GM19239 (cell line): ENCODE measurements at places on chromosomes 2 and 18.
A peak's percentile ranks its signal among the peaks of the same experiment; 100 is the strongest.

GRCh38 chr2:188725746-188726360 lies 248.3 kb upstream of the COL3A1 start:
- DNase-seq, result no peak

DNA sequence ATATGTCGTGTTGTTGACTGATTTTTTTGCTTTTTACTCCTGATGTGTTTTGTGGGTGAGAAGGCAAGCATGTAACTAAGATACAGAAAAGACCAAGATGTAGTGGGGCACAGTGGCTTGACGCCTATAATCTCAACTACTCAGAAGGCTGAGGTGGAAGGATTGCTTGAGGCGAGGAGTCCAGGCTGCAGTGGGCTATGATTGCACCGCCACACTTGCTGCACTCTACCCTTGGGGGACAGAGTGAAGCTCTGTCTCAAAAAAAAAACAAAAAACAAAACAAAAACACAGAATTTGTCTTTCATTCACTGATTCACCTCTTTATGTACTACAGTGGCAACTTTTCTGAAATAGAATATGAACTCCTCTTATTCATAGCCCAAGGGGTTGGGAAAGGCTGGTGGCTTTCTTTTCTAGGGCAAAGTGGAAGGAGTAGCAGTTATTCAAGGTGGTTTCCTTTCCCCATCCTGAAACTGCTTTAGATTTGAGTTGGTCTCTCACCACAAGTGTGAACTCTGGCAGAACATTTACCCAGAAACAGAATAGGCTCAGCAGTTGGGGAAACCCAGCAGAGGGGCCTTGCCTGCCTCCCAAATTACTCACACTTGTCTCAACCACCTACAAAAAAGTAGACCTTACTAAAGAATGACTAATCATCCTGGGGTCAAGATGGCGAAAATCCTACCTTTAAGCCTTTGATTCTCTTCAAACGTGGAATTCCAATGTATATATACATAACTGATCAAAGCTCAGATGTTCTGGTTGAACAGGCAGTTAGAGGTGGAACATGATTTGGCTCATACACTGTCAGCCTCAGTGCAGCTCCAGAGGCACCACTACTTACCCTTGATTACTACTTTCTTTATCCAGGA lies 6.5 kb downstream of the TANK start:
- DNase-seq, result no peak

- no peak for DNase-seq
Observed at GRCh38 chr2:45755585-45756335, 104.3 kb downstream of the PRKCE start.

DNA sequence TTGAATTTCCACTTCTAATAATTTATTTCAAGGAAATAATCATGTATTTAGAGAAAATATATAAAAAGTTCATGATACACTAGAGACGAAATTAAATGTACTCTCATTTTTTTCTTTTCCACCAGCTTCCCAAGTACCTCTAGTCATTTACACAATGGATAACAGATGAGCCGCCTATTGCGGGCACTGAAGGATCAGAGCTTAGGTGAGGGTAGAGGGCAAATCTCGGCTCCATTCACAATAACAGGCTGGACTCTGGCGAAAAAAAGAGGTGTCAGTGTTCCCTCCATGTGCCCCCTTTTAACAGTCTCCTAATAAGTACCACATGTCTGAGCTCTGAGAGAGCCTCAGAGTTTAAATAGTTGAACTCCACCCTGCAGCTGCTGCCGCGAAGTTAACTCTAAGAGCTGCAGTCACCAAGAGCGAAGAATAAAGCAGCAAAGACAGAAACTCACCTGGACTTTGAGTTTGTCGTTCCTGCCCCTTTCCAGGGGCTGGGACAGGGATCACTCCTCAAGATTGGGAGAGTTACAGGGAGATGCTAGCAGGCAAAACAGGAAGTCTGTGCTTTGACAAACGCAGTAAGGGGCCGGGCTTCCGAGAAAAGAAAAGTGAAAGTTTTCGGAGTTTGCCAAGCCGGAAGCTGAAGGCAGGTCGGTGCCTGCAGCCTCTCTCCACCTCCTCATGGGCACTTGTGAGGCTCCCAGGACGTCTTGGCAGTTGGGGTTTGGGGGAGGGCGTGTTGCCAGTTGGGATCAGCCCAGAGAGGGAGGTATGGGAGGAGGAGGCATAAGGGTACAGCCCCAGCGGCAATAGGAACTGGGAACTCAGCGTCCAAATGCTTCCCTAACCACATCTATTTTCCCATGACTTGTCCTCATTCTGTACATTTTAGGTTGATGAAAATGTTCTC lies at the start of gene SP110:
Gene SP110 (minus strand): TSS at position 566 of the 913 bp plus-strand sequence. CDS start 3,057 bp downstream, outside the sequence.
- DNase-seq, result peak; percentile 49

DNA sequence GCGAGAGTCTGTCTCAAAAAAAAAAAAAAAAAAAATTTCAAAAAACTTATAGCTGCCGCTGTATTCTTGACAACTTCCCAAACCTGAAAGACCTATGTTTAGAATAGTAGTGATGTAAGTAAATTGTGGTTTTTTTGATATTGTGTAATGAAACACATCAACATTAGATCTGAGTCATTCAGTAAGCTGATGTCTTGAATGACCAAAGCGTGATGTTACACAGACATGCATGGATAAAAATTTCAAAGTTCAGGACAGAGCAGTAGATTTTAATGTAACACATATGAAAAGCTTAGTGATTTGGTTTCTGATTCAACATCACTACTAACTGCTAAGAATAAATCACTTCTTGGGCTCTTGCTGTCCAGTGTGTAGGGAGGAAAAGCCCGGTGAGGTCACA lies 69.3 kb upstream of the MEX3C start:
- no peak for DNase-seq

DNA sequence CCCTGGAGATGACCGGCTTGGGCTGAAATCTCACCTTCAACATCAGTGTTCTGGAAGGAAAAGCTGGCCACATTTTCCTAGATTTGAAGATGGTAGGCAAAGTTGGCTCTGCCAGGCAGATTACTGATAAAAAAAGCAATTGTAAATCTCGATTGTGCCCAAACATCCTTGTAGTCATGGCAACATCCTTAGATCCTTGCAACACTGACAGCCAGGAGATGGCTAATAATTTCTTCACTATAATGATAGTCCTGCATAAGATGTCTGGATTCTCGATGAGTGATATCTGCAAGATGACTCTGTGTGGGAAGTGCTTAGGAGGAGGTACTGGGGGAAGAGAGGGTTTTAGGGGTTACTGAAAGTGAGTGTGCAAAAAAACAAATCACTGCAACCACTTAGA lies 149.1 kb downstream of the FSHR start:
- no peak for DNase-seq

- no peak for DNase-seq
Observed at GRCh38 chr2:196233021-196233804, 61.8 kb upstream of the STK17B start.

- no peak for DNase-seq
Observed at GRCh38 chr2:163652751-163653150, 83.1 kb downstream of the FIGN start.

DNA sequence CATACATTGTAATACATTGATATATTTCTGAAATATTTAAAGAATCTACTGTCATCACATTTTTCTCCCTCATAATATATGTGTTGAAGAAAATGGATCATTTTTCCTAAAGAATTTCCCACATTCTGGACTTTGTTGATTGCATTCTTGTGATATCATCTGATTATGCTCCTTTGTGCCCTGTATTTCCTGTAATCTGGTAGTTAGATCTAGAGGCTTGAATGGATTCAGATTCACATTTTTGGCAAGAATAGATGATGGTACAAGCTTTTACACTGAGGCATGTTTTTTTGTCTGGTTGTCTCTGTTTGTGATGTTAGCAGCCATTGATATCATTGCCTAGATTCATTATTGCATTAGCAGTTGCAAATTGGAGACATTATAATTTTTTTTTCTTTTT lies 13.4 kb downstream of the UBXN2A start:
- no peak for DNase-seq

DNA sequence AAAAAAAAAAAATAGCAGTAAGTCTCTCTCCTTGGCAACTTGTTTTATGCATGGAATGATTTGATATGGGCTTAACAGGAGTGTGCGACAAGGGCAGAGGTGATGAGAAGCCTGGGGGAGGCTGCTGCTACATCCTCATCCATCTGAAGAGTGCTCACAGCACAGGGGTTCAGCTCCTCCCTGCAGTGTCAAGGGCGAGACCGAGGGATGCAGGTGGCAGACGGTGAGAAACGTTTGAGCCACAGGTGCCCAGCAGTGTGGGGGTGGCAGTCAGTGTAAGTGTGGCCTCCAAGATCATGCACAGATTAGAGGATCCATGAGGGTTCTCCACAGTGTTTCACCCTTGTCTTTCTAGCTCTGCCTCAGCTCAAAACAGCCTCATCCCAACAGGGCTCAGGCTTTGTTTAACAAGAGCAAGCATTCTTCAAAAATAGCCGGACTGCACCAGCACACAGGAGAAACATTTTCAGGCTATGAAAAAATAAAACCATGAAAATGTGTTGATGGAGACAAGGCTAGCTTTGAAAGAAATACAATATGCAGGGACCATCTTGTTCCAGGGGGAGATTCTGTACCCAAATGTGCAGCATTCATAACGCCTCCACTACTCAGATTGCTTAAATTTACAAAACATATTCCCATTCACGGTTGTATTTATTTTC lies 324.5 kb upstream of the MYT1L start:
- no peak for DNase-seq

DNA sequence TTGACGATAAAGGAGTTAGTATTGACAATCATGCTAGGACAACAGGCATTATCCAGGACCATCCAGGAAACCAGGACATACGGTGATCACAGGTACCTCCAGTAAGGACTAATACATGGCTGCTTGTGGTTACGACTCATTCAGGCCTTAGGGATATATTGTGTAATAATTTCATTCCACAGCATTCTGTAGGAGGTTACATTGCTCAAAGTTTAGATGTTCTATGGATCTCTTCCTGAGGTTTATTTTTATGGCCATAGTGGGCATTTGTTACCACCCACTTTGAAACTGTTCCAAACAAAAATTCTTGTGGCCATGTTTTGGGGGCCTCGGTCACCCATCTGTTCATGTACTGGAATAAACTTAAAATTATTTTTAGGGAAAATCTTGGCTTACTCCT lies 431.6 kb downstream of the METTL4 start:
- no peak for DNase-seq

- DNase-seq, result no peak
Observed at GRCh38 chr2:25421820-25422411, 80.2 kb upstream of the DNMT3A start.

DNA sequence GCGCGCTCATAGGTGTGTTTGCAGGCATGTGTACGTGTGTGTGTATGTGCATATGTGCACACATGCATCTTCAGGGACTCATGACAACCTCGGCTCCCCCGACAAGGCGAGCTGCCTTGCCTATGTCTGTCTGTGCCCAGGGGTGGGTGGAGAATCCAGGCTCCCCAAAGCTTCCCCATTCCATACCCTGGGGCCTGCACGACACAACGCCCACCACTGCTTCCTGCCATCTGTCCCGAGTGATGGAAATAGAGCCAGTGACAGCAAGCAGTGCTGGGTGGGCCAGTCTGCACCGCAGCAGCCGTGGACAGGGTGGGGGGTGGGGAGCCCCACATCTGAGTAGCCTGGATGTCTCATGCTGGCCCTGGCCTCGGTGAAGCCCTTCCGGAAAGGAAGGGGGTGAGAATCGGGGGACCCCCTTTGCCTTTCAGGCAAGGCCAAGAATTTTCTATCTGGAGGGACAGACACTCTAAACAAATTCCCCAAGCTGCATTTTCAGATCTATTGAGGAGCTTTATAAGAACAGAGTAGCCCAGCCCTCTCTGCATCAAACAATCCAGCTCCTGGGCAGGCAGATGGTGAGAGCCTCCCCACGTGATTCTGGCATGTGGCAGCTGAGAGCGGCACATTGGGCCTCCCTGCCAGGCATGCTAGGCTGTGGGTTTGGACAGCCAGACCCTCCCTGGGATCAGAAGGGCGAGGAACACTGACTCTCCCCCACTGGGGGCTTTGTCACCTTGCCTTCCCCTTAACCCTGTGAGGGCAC lies 4.9 kb downstream of the KCNIP3 start:
- DNase-seq, result no peak

- no peak for DNase-seq
Observed at GRCh38 chr18:57389271-57389670, 36.9 kb downstream of the ST8SIA3 start.

- no peak for DNase-seq
Observed at GRCh38 chr2:176158855-176159662, 2.0 kb downstream of the HOXD3 start.

- no peak for DNase-seq
Observed at GRCh38 chr2:108616318-108616717, 82.0 kb downstream of the LIMS1 start.

DNA sequence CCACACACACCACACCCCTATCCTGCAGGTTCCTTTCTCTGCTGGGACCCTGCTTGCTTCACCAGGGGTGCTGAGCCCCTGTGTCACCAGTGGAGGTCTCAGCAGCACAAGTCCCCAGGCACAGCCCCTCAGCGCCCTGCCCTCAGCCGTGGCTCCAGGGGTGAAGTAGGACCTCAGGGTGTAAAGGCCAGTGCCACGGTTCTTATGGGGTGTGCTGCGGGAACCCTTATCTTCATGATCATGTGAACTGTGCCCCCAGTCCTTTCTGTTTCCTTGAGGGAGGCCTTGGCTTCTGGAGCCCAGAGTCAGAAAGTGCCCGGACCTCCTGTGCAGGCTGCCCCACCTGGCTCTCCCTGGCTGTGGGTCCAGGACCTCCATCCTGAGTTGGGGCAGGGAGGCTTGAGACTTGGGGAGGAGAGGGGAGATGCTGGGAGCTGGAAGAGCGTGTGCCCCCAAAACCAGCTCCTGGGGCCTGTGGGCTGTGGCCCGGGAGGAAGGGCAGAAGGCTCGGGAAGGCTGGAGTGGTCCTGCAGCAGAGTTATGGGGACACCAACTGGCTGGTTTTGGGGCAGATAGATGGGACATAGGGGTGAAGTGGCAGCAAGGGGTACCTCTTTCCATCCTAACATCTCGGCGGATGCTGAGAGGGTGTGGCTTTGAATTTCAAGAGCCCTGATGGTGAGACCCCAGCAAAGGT lies 20.2 kb upstream of the KLF11 start:
- no peak for DNase-seq

- DNase-seq, result no peak
Observed at GRCh38 chr2:28565033-28565432, 69.2 kb downstream of the PLB1 start.

DNA sequence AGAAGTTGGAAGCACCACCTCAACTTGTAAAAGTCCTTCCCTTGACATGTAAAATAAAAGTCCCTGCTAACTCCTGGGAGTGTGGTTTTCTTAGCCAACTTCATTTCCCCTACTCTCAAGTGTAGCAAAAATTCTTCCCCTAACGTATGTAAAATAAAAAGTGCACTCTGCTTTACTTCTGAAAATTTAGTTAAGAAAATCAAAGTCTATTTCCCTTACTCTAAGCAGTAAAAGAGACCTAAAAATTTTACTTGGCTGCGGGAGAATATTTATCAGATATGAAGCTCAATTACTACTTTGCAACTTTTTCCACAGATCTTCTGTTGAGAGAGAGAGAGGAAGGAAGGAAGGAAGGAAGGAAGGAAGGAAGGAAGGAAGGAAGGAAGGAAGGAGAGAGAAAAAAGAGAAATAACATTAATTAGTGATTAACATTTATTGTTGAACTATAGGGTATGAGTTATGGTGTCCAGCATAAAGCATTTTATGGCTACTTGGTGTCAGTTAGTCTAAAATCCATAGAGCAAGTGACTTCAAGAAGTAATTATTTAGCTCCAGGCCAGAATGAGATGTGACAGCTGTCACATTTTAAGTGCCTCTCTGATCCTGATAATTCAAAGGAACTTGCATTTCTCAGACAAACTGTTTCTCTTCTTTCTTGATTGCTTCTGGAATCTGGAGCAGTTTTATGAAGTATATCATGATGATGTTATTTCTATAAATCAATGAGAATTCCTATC lies 210.3 kb downstream of the TMX3 start:
- no peak for DNase-seq

GRCh38 chr2:38720613-38721241 lies 30.4 kb downstream of the SRSF7 start:
- no peak for DNase-seq
